ENCODE measurements at places on chromosomes 7 and 10.

- no peak for DNase-seq
Measured at GRCh38 chr7:1632916-1633785, 36.9 kb upstream of the ELFN1 start.

DNA sequence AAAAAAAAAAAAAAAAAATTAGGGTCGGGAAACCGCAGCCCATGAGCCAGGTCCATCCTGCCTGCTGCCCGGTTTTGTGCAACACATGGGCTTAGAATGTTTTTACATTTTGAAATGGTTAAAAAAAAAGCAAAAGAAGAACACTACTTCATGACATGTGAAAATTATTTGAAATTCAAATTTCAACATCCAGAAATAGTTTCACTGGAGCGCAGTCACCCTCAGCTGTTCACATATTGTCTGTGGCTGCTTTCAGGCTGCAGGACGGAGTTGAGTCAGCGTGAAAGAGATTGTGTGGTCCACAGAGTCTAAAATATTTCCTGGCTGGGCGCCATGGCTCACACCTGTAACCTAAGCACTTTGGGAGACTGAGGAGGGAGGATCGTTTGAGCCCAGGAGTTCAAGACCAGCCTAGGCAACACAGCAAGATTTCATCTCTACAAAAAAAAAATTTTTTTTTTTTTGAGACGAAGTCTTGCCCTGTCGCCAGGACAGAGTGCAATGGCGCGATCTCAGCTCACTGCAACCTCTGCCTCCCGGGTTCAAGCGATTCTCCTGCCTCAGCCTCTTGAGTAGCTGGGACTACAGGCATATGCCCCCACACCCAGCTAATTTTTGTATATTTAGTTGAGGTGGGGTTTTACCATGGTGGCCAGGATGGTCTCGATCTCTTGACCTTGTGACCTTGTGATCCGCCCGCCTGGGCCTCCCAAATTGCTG, 63.9 kb upstream of the ECHDC3 start:
- no peak for DNase-seq

- no peak for DNase-seq
Measured at GRCh38 chr7:155796381-155797261, 15.6 kb downstream of the SHH start.

DNA sequence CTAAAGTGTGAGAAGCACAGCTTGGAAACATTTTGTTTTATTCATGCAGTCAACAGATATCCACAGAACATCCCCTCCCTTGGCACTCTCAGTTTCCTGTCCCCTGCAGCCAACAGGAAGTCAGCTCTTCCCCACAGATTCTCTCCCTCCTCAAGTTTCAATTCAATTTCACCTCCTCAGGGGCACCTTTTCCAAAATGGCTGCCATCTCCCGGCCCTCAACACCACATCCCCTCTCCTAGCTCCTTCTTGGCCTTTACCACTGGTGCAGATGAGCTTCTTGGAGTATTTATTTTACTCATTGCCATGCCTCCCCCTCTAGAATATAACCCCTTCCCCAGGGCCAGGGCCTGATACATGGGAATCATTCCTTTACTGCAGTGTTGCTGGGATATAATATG, 94.0 kb downstream of the WDR11 start:
- DNase-seq = no peak

GRCh38 chr7:1059200-1060091, 15.1 kb downstream of the GPR146 start:
- DNase-seq = peak; percentile 27

DNA sequence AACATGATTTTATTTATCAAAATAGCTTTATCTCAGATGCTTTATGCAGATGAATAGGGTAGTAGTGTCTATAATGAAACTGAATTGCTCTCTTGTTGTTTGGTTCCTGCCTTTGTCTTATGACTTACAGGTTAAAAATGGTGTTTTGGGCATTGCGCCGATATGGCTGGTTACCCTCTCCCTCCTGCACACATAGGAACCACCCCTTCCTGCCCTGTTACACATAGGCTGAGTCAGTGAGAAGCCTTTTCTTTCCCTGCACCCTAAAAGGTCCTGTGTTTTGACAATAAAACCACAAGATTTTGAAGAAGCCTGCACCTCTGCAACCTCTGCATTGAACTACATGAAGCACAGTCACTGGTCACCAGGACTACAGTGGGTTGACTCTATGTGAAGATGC, 655.8 kb upstream of the ANKRD30A start:
- peak; percentile 60 for DNase-seq

- no peak for DNase-seq
Measured at GRCh38 chr7:112293416-112293815, 86.9 kb downstream of the ZNF277 start.

DNA sequence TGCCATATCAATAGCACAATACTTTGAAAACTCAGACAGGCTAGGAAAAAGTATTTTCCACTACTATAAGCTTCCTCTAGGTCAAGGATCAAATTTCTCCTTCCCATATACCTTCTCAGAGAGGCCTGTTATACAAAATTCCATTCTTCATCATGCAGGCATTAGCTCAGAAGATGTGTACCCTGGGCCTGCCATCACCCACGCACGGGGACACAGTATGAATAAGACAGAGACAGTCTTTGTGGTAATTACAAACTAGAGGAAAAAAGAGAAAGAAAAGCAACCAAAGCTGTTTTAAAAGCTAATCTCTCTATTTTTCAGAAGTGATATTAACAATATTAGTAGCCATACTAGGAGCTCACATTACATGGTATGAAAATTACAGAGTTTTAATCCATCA, 236.8 kb upstream of the AOAH start:
- DNase-seq = no peak

DNA sequence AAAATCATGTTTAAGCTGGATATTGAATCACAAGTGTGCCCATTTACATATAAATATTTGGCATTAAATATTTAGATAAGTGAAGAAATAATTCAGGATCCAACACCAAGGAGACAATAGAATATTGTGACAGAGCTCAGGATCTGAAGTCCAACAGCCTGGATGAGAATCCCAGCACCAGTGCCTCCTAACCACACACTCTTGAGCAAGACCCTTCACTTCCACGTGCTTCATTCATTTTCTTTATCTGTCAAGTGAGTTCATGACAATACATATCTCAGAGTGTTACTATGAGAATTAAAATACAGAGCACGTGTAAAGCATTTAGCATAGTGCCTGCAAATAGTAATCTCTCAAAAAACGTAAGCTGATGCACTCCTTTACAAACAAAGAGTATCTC, 78.4 kb upstream of the IKZF1 start:
- no peak for DNase-seq

- no peak for DNase-seq
Measured at GRCh38 chr10:122206471-122207065, 64.5 kb upstream of the BTBD16 start.

DNA sequence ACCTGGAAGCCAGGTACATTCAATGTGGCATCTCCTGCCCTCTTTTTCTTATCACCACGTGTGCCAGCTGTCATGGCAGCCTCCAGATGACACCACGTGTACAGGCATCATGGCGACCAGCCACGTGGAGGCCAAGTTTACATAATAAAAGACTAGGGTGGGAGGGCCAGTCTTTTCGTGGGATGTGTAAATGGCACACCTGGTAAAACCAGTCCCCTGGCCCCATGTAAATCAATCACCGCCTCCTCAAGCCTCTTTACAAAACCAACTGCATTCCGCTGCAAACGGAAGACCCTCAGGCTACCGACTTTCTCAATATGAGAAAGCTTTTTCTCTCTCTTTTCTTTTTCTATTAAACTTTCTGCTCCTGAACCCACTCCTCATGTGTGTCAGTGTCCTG, 65.1 kb upstream of the PHF14 start:
- no peak for DNase-seq

GRCh38 chr10:129946859-129947258, 17.2 kb downstream of the EBF3 start:
- DNase-seq = no peak

DNA sequence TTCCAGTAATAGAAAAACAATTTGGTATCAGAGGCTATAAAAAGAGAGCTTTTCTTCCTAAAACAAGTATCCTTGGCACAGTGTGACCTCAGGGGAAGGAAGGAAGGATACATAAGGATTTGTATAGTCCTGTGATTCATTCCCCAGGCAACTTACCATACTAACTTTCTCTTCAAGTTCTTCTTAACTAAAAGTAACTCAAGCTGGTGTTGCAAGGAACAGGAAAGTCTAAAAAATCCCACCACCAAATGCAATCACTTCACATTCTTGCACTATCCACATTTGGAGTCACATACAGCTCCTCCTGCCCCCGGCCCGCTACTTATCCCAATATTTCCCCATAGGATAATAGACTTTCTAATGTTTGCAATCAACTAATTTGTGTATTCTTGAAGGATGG, 84.8 kb downstream of the PRKAG2 start:
- DNase-seq = no peak

DNA sequence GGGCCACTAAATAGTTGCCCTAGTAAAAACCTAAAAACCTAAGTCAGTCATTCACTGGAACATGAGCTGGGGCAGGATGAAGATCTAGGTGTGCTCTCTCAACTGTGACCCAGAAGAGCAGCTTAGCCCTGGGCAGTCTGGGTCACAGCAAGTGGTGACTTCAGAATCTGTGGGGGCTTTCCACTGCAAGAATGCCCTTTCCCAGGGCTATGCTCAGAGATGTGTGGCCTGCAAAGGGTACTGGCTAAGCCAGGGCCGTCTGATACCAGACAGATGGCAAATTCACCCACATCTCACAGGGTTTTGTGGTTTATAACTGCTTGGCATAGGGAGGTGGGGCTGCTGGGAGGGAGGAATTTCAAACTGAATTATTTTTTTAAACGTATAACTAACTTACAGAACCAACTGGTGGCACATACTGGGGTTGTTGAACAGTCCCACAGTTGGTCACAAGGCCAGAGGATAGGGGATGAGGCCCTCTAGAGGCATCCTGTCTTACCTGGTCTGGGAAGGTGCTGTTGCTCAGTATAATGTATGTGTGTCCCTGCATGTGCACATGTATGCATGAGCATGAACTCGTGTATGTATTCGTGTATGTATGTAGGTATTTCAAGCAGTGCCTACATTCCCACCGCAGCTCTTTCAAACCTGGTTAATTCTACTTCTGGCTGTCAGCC, 63.2 kb downstream of the PRPF18 start:
- DNase-seq = no peak

- no peak for DNase-seq
Measured at GRCh38 chr7:125530553-125530952, 600.9 kb upstream of the POT1 start.

GRCh38 chr10:11325817-11326216, 285.6 kb downstream of the USP6NL start:
- peak; percentile 22 for DNase-seq

GRCh38 chr7:92716825-92717580, 119.4 kb downstream of the CDK6 start:
- no peak for DNase-seq

DNA sequence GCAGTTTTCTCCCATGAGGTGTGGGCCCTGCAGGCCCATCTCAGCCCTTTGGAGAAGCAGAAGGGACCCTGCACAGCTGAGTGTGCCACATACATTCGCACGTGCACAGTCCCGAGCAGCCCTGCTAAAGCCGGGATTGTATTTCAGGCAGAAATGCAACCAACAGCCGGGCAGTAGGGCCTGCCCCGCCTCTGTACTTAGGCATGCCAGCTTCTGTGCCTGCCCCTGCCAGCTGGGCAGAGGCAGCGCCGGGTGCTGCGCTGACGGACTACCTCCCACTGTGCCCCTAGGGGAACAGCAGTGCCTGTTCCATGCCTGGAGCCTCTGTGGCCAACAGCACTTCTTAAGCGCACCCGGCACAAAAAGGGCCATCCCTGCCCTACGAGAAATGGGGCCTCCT, 170.3 kb downstream of the NEURL1 start:
- DNase-seq = no peak

Data from astrocyte of the spinal cord (primary cell).